ENCODE measurements at places on chromosomes 11 and 22. TPM values are rescaled to one million over a fixed set of nuclear protein-coding genes. Genes with fewer than 3 reads are reported as not detected.

Gene PGA4
- total RNA-seq = not detected

Gene TRPC6
- total RNA-seq = 0.17 TPM

Gene C11orf52
- total RNA-seq = 0.66 TPM

Gene KDM4E
- not detected for total RNA-seq

Gene POU2AF2
- not detected for total RNA-seq

Gene OR5B21
- total RNA-seq = not detected

Gene LMO2
- total RNA-seq = not detected

Gene MPZL3
- 0.29 TPM for total RNA-seq

Gene TMPRSS13
- total RNA-seq = not detected

Gene C22orf42
- not detected for total RNA-seq

Gene DCDC1
- 0.29 TPM for total RNA-seq

Gene OR4D11
- not detected for total RNA-seq

Gene SYT9
- total RNA-seq = not detected

Gene MS4A4A
- total RNA-seq = under 0.01 TPM

Gene C11orf65
- total RNA-seq = 1.8 TPM

Gene ROM1
- total RNA-seq = 3.9 TPM

Gene APOL4
- 1.3 TPM for total RNA-seq

Gene WBP2NL
- 1.7 TPM for total RNA-seq

Gene SLC15A3
- 4.8 TPM for total RNA-seq

Gene CRYBA4
- total RNA-seq = not detected

Gene TRPM5
- total RNA-seq = not detected

Gene BIRC3
- 0.44 TPM for total RNA-seq

Gene CASP4
- total RNA-seq = 179 TPM

Gene GVQW3
- 1.8 TPM for total RNA-seq

Gene SOX10
- total RNA-seq = not detected

Gene BEST1
- total RNA-seq = 13.1 TPM

Gene KIF18A
- 22.8 TPM for total RNA-seq

Gene HBB
- total RNA-seq = not detected

Measured in smooth muscle cell of trachea (primary cell).